ENCODE measurements at places on chromosomes 16 and 17. TPM values are rescaled to one million over a fixed set of nuclear protein-coding genes. Genes with fewer than 3 reads are reported as not detected.

- no peak for DNase-seq
Observed at GRCh38 chr17:4715063-4715744, 4.8 kb downstream of the ARRB2 start.

- no peak for DNase-seq
Observed at GRCh38 chr16:72785886-72786285, 262.0 kb downstream of the ZFHX3 start.

GRCh38 chr16:75762746-75763145, 36.5 kb upstream of the CPHXL start:
- DNase-seq: no peak

GRCh38 chr17:61678339-61678738, 87.3 kb upstream of the NACA2 start:
- no peak for DNase-seq

- no peak for DNase-seq
Observed at GRCh38 chr16:77014441-77014840, 176.5 kb upstream of the MON1B start.

- DNase-seq: no peak
Observed at GRCh38 chr17:29820425-29820824, 109.6 kb downstream of the SSH2 start.

- no peak for DNase-seq
Observed at GRCh38 chr16:68083861-68084503, 1.2 kb upstream of the NFATC3 start.

- DNase-seq: no peak
Observed at GRCh38 chr17:58416937-58417299, 416 bp downstream of the RNF43 start.

GRCh38 chr17:35875072-35875799, 4.9 kb downstream of the CCL5 start:
- DNase-seq: no peak

GRCh38 chr16:57041182-57042156, 50.9 kb upstream of the CPNE2 start:
- DNase-seq: no peak

DNA sequence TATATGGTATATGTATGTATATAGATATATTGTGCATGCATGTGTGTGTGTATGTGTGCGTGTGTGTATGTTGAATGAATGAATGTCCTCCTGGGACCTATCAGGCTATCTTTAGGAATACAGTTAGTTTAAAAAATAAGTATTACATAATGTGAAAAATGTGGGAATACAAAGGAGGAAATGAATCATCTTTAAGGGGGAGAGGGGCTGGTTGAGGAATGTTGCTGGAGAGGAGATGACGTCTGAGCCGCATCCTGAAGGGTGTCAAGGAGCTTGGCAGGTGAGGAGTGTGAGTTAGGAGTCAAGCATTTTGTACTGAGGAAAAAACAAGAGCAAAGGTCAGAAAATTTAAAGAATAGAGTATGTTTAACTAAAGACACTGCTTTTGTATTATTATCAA, 62.4 kb upstream of the NLK start:
- DNase-seq: no peak

DNA sequence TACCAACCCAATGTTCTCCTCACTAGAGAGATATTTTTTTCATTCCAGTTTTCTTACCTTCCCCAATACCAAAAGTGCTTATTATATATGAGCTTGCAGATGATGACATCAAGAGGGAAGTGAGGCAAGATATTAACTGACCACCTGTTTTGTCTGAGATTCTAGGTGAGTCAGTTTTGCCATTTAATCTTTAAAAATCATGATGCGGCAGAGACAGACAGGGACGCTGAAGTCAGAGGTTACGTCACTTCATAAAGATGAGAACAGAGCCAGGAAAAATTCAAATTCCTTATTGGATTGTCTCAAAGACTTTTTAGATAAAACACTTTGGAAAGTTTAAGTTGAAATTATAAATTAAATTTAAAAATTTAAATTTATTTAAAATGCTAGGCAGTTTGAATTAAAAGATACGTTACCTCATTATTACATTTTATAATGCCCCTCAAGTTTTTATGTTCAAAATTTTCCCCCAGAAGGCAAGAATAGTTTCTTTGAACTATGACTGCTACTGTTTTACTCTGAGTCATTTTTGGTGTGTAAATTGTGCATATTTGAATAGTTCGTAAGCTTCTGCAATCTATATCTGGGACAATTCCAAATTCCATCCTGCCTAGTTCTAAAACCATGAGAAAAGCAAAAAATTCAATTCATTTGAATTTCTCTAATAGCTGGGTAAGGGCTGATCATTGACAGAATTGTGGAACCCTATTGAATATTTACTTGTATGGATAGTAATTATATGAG, 839.6 kb upstream of the GOT2 start:
- no peak for DNase-seq

- no peak for DNase-seq
Observed at GRCh38 chr17:7982173-7982572, 20.2 kb upstream of the GUCY2D start.

DNA sequence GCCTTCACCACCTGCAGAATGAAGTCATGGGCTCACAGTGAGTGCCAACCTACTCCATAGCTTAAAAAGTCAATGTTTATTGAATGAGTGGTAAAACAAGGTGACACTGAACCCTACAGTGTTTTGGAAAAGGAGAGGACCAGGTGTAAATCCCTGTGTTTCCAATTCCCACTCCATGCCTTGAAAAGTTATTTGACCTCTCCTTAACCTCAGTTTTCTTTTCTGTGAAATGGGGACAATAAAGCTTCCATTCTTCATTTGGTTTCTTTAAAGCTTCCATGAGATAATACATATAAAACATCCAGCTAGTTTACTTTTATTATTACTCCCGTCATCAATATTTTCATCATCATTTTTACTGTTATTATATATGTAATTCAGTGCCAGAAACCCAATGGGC, 48.0 kb upstream of the ACSM2B start:
- DNase-seq: no peak

DNA sequence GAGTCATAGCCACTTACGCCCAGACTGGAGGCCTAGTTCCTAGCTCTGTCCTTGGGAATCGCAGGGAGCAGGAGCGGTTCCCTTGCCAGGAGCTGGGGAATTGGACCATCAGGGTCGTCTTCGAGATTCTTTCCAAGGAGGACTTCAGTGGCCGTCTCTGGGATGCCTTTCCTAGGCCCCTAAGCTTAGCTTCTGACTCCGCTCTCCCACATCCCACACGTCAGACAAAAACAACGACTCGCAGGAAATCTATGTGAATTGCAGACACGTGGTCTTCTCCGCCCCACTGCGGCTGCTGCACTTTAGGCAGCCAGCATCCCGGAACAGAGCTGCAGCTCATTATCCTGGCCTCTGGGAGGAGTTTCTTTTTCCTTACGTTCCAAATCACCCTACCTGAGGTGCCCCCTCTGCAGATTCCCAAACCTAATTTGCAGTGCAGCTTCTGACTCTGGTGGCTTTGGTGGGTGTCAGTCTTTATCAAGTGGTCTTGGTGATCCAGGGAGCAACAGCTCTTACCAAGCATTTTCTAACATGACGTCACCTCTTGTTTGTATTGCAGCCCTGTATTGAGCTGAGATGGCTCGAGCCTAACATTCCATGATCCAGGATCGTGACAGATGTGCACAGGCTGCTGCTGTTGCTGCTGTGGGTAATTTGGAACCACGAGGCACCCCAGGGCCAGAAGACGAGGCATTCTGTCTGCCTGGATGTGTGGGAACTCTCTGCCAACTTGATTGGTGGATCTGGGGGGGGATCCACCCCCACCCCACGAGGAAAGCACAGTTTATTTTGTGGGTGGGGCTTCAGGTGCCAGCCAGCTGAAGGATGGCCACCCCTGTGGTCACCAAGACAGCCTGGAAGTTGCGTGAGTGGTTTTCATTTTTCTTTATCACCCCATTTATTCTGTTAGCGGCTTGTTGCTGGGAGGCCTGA, 1.1 kb downstream of the KATNB1 start:
- DNase-seq: peak; percentile 71

- peak; percentile 91 for DNase-seq
Observed at GRCh38 chr17:48791128-48792032, 25.6 kb downstream of the TTLL6 start.

DNA sequence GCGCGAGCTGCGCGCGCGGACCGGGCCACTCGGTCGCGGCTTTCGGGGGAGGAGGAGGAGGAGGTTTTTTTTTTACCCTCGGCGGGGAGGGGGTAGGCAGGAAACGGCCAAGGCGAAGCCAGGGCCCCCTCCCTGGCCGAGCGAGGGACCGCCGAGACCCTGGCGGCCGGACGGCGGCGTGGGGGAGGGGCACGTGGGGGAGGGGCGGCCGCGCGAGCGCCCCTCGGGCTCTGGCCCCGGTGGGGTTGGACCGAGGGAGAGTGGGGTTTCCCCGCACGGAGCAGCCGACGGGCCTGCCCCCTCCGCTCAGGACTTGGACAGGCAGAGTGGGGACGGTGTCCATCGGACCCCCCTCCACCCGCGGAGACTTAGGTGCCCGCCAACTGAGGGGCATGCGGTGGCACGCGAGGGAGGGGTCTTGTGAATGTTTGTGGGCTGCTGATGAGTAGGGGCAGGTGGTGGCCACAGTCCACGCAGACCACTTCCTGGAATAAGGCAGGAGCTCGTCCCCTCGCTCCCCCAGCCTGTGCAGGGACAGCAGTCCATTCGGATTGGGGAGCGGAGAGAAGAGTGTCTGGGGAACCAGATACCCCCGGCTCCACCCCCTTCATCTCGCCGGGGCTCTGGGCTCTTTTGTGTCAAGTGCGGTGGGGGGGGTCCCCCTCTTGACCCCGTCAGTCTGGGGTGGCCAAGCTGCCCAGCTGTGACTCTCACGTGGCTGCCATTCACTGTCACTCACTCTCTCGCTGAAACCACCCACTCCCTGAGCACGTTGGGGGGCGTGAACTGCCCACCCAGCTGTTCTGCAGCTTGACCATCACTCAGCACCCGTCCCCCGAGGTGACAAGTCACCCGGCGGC, 3.0 kb upstream of the CHD3 start:
- DNase-seq: peak; percentile 56

GRCh38 chr16:58284469-58284868, 10.4 kb downstream of the PRSS54 start:
- DNase-seq: no peak

DNA sequence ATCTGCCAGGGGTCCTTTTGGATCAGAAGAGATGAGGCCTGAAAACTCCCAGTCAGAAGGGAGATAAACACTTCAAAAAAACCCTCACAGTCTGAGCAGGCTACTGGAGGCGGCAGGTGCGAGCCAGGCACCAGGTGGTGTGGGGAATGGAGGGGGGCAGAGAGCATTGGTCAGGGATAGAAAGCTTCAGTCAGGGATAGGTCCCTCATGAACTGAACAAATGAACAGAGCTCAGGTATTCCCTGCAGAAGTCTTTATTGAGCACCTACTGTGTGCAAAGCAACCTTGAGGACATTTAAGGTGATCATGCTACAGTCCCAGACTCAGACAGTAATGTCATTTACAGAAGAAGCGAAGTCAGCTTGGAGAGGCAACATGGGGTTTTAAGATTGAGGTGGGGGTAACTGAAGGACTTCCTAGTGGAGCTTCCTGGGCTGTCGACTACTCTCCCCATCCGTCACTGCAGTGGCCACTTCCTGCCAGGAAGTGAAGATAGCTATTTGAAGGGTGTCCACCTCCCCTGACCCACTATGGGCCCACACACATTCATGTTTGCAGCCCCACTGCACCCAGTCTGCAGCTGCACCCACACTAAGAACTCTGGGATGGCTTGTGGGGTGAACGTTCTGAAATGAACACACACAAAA, 3.2 kb downstream of the KIFC3 start:
- no peak for DNase-seq

- no peak for DNase-seq
Observed at GRCh38 chr17:6177941-6178694, 107.9 kb downstream of the WSCD1 start.

DNA sequence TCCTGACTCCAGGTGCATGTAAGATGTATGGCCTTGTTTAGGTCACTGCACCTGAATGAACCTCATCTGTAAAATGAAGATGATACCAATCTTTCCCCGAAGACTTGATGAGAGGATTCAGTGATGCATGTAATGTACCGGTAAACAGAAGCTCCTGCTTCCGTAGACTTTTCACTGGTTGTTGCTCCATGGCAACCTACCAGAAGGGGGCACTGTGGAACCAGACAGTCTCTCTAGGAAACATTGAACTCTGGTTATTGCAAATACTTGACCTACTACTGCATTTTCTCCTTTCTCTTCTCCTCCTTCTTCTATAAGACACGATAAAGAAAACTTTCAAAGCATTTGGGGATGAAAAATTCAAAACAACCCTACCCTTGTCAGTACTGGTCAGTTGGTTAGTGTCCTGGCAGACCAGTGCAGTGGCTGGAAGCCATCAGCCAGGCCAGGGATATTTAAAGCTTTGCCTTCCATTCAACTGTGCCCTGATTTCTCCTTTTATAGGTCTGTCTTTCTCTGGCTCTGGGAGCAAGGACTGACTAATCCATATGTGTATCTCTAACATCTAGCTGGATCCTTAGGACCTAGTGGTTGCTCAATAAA, 667.4 kb upstream of the SALL1 start:
- peak; percentile 83 for DNase-seq

GRCh38 chr16:48963901-48964615, 317.6 kb downstream of the CBLN1 start:
- no peak for DNase-seq

- no peak for DNase-seq
Observed at GRCh38 chr16:68086336-68086841, 1.2 kb downstream of the NFATC3 start.

- DNase-seq: no peak
Observed at GRCh38 chr16:48197294-48197693, 41.5 kb upstream of the ABCC12 start.

DNA sequence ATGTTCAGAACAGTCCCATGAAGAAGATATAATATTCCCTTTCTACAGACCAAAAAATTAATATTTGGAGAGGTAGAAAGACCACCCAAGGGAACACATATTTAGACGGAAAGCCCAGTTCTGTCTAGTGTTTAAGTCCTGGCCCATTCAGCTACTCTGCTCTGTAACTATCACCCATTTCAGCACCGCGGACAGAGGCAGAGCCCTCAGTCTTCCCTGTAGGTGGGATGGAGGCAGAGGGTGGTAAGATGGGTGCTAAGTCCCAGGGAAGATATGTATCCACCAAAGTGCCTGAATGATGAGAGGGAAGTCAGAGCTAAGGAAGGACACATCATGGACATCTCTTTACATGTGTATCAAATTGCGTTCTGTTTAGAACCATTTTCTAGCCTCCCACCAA, 27.8 kb upstream of the C16orf78 start:
- DNase-seq: no peak

TMEM114 gene
- not detected for total RNA-seq

ACE gene
- total RNA-seq: 87.8 TPM

RUNDC3A gene
- 14.6 TPM for total RNA-seq

RPS15A gene
- total RNA-seq: 970 TPM

MEFV gene
- 5.7 TPM for total RNA-seq

KRT17 gene
- total RNA-seq: 13.3 TPM

DNAI2 gene
- 19.6 TPM for total RNA-seq

NOD2 gene
- total RNA-seq: 1.6 TPM

CHD9NB gene
- total RNA-seq: 0.79 TPM

PGAP3 gene
- total RNA-seq: 37.4 TPM

SEZ6 gene
- 2.1 TPM for total RNA-seq

Measured in testis (tissue), 5 donors.